NCI-H1105 treated with DMSO at 0.1 percent for 48 hours (cell line): ENCODE measurements at places on chromosomes 7 and 10.

DNA sequence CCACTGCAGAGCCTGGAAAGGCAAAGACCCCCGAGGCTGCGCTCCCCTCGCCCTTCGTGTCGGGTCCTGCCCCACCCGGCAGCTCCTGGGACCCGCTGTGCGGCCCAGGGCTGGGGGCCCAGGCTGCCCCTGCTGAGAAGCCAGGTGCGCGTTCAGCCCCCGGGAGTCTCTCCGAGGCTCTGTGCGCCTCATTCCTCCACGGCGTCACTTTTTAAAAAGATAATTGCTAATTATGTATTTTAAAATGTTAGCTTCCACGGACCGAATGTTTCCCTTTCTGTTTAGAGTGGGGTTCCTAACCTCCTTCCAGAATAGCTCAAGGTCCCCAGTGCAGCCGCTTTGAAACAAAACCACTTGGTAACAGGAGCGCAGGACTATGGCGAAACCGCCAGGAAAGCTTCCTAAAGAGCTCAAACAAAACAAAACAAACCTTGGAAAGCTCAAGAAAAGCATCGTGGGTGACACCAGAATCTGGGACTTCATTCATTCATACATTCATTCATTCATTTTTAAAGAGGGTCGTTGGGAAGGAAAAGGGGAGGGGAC lies 45.6 kb downstream of the PDIA4 start:
- DNase-seq = peak; percentile 56

- DNase-seq = no peak
Observed at GRCh38 chr10:91381257-91381891, 28.8 kb upstream of the HECTD2 start.

DNA sequence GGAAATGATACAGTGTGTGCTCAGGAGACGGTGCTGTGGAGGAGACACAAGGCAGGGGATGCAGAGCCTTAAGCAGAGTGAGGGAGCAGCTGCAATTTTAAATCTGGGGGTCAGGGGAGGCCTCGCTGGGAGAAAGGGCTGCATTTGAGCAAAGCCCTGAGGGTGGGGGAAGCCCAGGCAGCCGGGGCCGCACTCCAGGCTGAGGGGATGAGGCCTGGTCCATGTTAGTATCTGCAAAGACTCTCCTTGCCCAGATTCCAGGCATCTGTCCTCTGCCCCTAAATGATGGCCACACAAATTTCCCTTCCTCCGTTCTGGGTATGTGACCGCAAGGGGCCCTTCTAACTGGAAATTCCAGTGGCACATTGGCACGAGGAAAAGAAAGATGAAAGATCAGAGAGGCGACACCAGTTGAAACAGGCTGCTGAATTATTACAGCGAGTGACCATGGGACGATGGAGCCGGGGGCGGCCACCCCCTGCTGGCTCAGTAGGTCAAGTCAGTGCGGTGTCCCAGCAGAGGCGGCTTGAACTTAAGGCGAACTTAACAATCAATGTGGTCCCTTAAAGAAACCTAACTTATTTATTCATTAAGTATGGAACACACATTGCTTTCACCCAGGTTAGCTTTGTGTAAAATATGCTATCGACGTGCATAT lies 62.3 kb upstream of the KAT6B start:
- no peak for DNase-seq

DNA sequence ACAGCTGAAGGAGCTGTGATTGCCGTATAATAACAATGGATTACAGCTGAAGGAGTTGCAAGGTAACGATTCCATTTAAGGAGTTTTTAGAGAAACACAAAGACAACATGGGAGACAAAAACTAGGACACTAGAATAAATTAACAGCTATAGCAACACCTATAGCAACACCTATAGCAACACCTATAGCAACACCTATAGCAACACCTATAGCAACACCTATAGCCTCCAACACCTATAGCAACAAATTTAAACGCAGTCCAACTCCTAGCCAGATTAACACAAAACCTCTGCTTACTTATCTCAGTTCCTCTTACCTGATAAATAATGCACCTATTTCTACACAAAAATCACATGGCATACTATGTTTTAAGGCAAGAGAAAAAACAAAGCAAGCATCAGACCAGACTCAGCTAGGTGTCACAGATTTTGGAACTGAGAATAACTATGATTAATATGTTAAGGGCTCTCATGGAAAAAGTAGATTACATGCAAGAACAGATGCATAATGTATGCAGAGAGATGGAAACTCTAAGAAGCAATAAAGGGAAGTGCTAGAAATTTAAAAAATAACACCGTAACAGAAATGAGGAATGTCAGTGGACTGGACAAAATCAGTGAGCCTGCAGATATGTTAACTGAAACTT lies 55.7 kb upstream of the SRPK2 start:
- no peak for DNase-seq

DNA sequence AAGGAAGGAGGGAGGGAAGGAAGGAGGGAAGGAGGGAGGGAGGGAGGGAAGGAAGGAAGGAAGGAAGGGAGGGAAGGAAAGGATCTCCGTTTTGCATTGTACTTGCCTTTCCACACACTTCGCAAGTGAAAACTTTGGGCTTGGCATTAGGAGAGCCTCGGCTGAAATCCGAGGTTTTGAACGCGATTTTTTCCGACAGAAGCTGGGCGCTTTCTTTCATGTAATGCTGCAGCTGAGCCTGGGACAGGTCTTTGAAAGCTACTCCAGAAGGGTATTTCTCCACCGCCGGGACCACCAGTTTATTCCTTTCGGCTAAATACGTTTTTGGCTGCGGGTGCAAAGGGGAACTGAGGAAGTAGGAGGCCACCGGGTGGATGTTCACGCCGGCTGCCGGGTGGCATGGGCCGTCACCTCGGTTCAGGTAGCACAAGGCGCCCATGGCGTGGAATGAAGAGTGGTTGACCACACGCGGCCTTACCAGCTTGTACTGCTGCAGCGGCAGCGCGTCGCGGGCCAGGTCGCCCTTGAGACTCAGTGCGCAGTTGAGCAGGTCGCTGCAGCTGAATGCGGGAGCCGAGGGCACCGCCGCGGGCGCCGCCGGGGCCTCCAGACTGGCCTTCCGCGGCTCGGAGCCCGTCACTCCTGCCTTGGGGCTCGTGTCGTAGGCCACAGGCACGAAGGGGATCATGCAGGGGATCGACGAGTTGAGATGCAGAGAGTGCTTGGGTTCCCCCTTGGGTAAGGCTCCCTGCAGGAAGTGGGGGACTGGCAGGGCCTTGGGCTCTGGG lies 825 bp downstream of the FEZF1 start:
- peak; percentile 38 for DNase-seq

DNA sequence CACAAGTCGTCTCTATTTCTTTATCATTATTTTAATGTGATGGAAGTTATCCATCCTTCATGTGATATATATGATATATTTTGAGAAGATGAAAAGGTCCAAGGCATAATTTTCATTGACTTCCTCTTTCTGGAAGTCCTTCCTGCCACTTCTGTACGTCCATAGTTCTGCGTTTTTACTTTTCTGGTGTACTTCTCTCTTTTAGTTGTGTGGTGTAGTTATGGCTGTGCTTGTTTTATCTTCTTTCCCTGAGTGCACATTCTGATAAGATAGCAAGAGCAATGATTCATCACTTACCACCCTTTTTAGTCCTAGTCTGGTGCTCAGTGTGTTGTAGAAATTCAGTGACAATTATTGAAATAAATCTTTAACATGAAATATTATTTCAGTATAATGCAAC lies 231.3 kb upstream of the FERD3L start:
- DNase-seq = no peak

- no peak for DNase-seq
Observed at GRCh38 chr7:135975166-135975565, 2.0 kb downstream of the MTPN start.

- DNase-seq = no peak
Observed at GRCh38 chr10:5832946-5833345, 19.7 kb upstream of the GDI2 start.

DNA sequence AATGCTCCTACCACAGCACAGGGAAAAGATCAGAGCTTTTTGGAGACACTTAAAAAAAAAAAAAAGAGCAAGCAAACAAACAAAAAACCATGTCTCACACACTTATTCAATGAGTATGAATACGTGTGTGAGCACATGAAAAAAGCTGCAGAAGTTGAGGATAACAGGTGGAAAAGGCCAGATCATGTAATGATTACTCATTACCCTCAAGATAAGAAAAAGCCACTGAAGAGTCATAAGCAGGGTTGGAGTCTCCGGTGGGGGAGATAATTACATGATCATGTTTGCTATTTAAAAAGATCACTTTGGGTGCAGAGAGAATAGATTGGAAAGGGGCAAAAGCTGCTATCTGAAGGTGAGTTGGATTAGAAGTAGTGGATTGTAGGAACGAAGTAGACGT lies 77.0 kb downstream of the POU6F2 start:
- peak; percentile 34 for DNase-seq

- no peak for DNase-seq
Observed at GRCh38 chr7:124857672-124858235, 71.9 kb downstream of the POT1 start.

- no peak for DNase-seq
Observed at GRCh38 chr7:105297985-105298384, 90.7 kb downstream of the SRPK2 start.

DNA sequence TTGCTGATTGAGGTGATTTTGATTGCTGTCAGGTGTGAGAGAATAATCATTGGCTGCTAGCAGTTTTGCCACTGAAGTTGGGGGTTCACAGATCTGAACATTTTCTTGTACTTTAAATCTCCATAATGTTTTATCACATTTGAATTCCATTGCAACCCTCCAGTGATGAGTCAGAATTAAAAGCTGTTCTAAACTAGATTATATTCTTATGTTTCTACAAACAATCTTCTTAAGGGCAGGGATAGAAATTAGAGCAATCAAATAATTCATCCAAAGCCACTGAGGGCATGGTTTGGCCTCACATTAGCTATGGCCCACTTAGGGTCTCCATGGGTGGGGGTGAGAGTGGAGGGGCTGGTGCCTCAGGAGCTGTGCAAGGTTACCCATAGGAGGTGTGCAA lies 53.0 kb upstream of the RPA3 start:
- DNase-seq = no peak

GRCh38 chr10:128979405-128979804 lies 487.6 kb upstream of the MGMT start:
- DNase-seq = no peak

- no peak for DNase-seq
Observed at GRCh38 chr10:28215930-28216329, 86.9 kb downstream of the MPP7 start.

- no peak for DNase-seq
Observed at GRCh38 chr7:139118234-139118804, 8.8 kb upstream of the ZC3HAV1 start.

- no peak for DNase-seq
Observed at GRCh38 chr7:151925446-151926335, 30.6 kb upstream of the GALNTL5 start.

DNA sequence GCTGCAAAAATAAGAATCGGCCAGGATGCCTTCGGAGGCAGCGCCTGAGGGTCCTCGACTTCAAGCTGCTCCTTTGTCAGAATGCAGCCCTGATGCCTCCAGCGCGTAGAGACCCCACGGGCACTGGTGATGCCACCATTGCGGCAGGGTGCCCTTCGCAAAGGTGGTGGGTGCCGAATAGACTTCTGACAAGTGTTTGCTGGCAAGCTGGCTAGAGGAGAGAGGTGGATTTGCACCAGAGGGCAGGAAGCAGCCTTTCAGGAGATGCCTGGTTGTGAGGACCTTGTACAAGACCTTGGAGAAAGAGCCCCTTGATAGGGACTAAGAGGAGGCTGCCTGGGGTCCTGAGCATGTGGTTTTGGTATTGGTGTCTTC lies 103.2 kb upstream of the PPIF start:
- DNase-seq = no peak

DNA sequence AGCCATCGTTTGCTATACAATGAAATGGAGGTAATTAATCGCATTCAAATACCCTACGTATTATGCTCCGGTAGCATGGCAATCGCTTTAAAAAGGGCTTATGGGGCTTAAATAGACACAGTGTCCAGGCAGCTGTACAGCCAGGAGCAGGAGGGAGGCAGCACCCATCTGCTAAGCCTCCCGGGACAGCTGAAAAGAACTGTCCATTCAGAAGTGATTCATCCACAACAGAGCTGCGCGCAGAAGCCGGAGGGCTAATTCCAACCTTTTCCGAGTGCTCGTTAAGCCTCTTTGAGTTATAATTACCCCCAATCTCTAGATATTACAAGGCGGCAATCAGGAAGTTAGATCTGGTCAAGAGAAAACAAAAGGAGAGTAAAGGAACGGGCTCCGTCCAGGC lies 58.3 kb downstream of the DPYSL4 start:
- no peak for DNase-seq

DNA sequence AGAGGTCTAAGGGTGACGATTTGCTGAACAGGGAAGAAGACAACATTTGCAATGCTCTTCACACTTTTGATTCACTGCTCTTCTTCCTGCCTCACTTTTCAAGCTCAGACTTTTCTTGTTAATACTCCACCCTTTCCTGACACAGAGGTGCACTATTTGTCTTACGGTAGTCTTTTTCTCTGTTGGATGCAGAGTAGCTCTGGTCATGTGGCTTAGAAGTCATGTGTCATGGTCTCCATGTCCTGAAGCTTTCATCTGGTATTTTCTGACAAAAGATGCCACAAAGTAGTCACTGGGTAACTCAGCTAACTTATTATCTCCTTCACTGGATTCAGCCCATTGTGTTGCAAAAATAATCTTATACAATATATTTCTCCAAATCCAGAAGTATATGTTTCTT lies 149.1 kb downstream of the TFEC start:
- no peak for DNase-seq

- no peak for DNase-seq
Observed at GRCh38 chr10:11697718-11698527, 44.3 kb upstream of the ECHDC3 start.

GRCh38 chr7:138885383-138886147 lies 87.6 kb upstream of the ATP6V0A4 start:
- DNase-seq = no peak
